Thymus (tissue), 14 donors: ENCODE measurements at places on chromosomes 5 and 9. TPM values are rescaled to one million over a fixed set of nuclear protein-coding genes. Genes with fewer than 3 reads are reported as not detected.

TUT7 gene
- polyA plus RNA-seq = 25.9 TPM

RNF183 gene
- polyA plus RNA-seq = 0.46 TPM

WDR36 gene
- 11.8 TPM for polyA plus RNA-seq

GNA14 gene
- polyA plus RNA-seq = 1.4 TPM

DPYSL3 gene
- 9.2 TPM for polyA plus RNA-seq

DNA sequence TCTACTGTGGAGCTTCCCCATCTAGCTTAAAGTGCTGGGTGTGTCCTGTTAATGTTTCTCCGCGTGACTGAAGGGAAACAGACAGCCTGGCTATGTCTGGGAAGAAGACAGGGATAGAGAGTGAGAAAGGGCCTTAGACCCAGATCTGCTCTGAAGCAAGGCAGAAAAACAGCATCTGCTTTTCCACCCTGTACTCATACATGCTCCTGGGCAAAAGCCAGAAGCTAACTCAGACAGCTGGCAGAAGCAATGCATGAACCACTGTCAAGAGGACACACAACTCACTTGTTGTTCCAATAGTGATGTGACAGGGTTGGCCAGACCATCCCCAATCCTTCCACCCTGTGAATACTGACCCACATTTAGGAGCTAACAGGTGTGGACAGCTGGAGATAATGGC is 63.3 kb downstream of the DPYSL3 start:
- H3K4me1 ChIP-seq = no peaks in the 10 kb centered on the region
- H3K27me3 ChIP-seq = peaks cover 13% of the 10 kb centered on the region
- no peak for DNase-seq
- H3K27ac ChIP-seq = no peak overlapping the region

- no peaks in the 10 kb centered on the region for H3K4me1 ChIP-seq
- H3K27me3 ChIP-seq = no peaks in the 10 kb centered on the region
Observed at GRCh38 chr5:164650427-164650826, 1145.0 kb downstream of the MAT2B start.
